ENCODE measurements at places on chromosomes 13 and 19.

DNA sequence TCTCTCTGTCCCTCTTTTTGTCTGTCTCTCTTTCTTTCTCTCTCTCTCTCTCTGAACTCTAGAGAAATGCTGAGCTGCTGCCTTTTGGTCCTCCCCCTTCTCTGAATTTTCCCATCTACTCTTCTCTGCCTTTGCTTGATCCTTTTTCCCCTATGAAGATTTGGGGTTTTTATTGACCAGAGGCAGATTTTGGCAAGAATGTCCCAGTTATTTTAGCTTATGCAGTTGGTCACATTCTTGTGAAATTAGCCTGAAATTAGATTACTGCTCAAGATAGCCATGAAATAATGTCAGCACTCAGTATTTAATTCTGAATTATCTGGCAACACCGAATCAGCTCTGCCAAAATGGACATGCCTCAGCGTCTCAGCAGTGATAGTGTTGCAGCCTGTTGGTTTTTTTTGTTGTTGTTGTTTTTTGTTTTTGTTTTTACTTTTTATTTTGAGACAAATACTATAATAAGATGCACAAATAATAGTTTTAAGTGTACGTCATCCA, 17.2 kb upstream of the SPART start:
- DNase-seq = no peak

DNA sequence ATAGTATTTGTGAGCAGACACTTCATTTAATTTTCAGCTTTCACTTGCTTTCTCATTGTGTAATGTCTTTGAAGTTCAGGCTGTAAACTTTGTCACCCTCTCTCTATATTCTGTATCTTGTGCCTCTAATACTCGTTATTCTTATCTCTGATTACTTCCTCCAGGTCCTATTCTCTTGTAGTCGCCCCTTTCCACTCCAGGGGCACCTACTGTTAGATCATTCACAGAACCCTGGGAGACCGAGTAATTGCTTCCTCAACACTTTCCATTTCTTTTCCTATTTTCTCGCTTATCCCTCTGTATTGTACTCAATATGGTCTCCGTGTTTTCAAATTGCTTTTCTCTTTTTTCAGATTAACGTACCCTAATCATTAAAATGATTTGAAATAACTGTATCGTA, 93.9 kb upstream of the TDRD3 start:
- DNase-seq = no peak

DNA sequence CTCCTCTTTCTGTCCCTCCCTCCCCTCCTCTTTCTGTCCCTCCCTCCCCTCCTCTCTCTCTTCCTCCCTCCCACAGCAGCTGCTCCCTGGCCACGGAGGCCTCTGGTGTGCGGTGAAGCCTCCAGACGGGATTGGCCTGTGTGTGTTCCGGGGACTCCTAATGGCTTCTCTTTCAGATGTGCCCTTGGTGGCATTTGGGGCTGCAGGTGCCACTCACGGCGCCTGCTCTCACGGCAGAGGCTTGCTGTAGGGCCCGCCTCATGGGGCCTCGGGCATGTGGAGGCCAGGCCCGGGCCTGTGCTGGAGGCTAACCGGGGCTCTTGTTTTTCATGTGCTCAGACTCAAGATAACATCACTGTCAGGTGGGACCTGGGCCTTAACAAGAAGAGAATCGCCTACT, 20.9 kb downstream of the UPF1 start:
- DNase-seq = no peak

DNA sequence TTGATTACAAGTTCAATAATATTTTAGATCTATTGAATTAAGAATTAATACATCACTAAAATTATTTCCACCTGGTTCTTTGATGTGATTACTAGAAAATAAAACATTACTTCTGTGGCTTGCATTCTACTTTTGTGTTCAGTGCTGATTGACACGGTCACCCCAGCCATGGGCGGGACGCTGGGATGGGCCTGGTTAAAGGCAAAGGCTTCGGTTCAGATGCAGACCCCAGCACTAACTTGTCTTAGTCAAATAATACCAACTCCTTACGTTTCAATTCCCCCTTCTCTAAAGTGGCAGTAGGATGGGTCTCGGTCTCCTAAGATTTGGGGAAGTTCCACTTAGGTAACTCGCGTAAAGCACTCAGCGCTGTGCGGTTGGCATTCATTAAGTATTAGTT, 144.9 kb downstream of the URI1 start:
- no peak for DNase-seq

DNA sequence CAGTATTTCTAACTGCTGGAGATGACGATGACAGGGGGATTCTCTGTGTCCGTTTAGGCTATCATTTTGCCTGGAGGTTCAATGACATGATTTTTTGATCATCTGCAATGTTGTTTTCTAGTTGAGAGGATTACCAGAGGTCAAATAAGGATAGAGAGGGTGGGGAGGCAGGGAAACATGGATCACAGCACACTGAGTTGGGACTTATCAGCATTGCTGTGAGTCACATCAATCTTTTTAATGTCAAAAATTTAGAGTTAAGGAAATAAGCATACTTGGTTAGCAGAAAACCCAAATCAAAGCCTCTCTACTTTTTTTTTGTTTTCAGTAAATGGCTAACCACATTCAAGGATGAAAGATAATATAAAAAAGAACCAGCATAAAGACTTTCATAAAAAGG, 43.0 kb upstream of the CSNK1A1L start:
- DNase-seq = no peak

DNA sequence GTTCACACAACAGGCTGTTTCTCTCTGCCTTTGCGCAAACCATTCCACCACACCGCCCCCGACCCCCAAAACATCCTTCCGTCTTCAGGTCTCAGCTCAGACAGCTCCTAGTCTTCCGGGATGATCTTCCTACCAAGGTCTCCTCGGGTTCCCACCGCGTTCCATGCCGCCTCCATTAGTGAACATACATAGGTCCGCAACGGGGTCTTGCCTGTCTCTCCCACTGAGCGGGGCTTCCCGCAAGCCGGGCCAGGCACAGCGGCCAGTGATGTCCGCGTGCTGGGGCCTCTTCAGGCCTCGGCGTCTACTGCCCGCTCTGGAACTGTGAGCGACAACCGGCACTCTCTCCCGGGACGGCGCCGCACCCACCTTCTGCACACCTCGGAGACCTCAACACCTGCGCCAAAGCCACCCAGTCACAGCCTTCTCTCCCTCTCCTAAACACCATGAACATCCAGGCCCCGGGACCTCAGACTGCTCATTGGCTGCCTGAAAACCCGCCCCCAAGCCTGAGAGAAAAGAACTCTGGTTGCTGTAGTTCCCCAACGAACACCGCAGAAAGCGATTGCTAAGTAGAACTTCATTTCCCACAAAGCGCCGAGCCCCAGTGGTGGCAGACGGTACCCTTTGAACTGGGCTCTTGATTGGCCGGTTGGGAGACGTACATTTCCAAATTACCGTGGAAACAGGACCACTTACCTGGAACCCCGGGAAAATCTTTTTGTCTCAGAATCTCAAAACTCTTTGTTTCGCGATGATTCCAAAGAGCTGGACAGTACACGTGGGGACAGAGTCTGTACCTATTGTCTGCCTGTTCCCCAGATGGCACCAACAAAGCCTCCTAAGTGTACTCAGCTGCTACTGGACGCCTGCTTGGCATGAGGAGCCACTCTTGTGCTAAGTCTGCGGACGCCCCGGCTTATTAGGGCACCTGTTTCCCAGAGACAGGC, 9.5 kb downstream of the DYRK1B start:
- peak; percentile 94 for DNase-seq

DNA sequence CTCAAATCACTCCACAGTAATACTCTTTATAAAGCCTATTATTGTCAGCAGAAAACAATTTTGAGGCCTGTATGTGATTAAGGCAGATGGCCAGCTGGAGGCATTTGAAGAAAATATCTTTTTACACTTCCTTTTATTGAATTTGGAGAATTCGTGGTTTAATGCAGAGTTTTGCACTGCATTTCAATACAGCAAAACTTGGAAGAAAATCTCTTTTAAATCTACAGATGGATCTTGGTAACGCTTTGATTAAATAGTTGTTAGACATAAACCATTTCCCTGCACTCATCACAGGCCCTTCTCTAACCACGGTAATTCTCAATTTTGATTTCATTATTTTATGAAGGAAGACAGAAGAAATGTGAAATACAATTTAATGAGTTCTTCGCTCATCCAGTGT, 185.7 kb downstream of the RFC3 start:
- DNase-seq = no peak

DNA sequence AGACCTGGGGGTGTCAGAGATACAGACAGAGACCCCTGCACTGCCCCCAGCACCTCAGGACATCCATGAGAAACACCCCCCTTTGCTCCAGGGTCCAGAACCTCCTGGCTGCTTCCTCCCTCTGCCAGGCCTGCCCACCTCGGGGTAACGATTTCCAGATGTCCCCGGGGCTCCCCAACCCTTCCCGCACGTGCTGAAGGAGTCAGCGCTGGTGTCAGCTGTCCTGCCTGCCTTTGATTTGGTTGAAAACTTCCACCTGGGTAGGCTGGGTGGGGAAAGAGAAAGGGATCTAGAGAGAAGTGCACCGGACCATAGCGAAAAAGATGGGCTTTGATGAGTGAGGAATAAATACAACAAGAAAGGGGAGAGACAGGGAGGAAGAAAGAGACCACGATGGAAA, 1.5 kb upstream of the CGB7 start:
- no peak for DNase-seq

DNA sequence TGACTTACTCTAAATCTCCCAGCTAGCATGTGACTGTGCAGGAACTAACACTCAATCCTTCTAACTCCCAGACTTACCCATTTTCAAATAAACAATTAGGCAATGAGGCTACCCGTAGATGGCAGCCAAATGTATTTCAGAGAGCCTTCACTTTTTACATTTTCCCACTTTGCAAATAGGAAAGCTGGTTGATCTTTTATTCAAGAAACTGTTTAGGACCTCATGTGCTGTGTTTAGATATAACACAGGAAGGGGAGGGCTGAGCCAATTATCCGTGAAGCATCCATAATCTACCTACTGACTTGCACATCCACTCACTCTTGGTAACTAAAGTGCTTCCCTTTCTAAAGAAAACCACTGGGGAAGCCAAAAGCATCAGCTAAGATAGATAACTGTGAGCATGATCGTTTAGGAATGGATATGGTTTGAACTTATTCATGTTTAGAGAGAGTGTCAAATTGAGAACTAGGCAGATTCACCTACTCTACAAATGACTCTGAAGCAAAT, 33.4 kb downstream of the MBNL2 start:
- no peak for DNase-seq

DNA sequence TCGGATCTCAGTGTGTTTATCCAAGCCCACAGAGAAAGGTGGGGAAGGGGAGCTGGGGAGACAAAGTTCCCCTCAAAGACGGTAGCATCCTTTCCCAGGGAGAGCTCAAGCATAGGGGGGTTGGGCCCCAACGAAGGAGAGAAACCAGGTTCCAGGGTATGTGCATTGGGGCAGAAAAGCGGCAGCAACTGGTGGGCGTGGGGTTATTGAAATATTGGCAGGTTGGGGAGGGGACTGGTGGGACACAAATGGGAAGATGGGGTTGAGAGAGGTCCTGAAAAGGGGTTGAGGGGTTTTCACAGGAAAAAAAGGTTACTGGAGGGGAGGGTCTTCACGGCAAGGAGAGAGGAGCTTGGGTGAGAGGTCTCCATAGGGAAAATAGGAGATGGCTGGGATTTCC, 1.0 kb downstream of the ASF1B start:
- DNase-seq = no peak

- peak; percentile 83 for DNase-seq
Measured at GRCh38 chr13:46893798-46894560, 2.9 kb downstream of the HTR2A start.

DNA sequence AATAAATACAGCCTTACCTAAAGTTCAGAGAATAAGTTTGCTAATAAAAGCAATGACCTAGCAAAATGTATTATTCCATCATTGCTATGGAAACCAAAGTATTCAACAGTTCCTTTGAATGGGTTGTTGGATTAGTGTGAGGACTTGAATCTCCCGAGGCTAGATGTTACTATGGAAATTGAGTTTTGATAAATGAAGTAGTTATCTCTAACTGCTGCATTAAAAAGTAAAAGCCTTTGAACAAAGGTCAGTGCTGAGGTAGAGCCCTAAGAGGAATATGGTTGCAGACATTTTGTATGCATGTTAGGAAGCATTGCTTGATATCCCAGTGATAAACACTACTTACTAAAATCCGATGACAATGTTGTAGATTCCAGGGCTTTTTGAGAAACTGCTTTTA, 6.2 kb downstream of the KLF5 start:
- DNase-seq = no peak

DNA sequence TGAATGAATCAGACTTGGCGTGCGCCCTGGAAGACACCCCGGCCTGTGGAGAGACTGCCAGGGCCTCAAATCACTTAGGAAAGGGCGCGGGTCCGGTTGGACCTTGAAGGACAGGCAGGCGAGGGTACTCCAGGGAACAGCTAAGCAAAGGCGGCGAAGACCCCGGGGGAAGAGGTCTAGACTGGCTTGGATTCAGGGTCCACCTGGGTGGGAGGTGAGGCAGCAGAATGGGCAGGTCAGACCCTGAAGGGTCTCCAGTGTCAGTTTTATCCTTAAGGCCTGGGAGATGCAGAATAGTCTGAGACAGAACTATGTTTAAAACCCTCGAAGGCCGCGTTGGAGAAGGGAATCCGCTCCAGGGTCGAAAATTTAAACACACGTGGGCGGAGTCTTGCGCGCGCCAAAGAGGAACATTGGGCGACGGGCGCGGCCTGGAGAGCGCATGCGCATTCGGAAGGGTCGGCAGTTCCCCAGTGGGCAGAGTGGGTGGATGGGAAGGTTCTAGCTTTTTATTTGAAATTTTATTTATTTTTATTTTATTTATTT, 567 bp upstream of the SMG9 start:
- peak; percentile 89 for DNase-seq

GRCh38 chr13:50742968-50743367, 100.5 kb downstream of the DLEU7 start:
- no peak for DNase-seq

DNA sequence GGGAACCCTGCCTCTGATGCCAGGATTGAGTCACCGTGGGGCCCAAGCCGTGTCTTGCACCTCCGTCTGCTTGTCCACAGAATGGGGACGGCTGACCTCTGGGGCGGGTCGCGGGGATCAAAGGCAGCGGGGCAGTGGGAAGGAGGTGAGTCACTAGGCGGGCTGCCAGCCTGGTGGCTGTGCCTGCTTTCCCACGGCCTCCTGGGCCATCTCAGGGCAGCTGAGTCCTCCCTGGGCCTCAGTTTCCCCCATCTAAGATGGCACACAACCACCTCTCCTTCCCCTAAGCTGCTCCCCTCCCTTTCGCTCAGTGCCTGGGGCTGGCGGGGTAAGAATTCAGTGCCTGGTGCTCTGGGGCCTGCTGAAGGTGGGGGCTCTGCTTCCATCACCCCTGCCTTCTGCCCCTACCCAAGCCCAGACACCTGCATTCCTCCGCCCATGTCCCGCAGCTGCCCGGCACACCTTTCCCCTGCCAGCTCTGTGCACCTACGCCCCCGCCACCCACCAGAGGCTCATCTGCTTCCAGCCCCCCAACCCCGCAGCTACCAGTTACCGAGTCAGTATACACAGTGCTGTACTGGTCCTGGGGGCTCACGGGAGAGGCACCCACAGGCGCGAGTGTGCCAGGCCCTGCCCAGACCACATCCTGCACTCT, 3.5 kb downstream of the MKNK2 start:
- peak; percentile 61 for DNase-seq
